GM12878 (cell line): ENCODE measurements at places on chromosomes 5 and 9.

GRCh38 chr9:93096811-93097382, 880 bp downstream of the CARD19 start:
- no peak for DNase-seq

DNA sequence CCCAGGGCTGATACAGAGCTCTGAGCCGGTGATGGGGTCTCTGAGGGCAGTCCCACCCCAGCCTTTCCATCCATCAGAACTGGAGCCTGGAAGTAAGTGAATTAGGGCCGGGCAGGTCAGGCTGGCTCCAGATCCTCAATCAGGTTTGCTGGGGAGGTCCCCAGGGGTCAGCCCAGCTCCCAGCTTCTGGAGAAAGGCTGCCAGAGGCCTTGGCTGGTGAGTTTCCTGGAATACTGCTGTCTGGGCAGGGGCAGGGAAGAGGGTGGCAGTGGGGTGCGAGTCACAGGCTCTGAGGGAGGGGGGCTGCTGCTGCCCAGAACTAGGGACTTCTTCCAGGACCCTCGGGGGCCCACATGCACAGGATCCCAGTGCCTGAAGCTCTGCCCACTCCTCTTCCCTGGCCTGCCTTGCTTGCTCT, 200.6 kb upstream of the MVB12B start:
- no peak for DNase-seq

GRCh38 chr5:1322955-1323802, 21.7 kb downstream of the CLPTM1L start:
- no peak for DNase-seq

- no peak for DNase-seq
These were observed 114.9 kb downstream of the MLLT3 start for GRCh38 chr9:20507431-20507830.

GRCh38 chr5:59769041-59769360, 124.5 kb downstream of the PDE4D start:
- no peak for DNase-seq
